ENCODE measurements at places on chromosomes 1 and 21. TPM values are rescaled to one million over a fixed set of nuclear protein-coding genes. Genes with fewer than 3 reads are reported as not detected.

The KLHDC7A gene
- total RNA-seq = not detected

The NFASC gene
- total RNA-seq = not detected

The HOOK1 gene
- total RNA-seq = 4.0 TPM

The RYR2 gene
- total RNA-seq = not detected

The SPRR2E gene
- total RNA-seq = not detected
